Activated CD8-positive, alpha-beta T cell treated with anti-CD3 and anti-CD28 coated beads, Interleukin-2, amount 10 ng/mL, durations not matched to agents 7 days and 5 days (primary cell): ENCODE measurements at places on chromosomes 3 and 15. TPM values are rescaled to one million over a fixed set of nuclear protein-coding genes. Genes with fewer than 3 reads are reported as not detected.
A peak's percentile ranks its signal among the peaks of the same experiment; 100 is the strongest.

Gene C3orf20
- 0.11 TPM for total RNA-seq

DNA sequence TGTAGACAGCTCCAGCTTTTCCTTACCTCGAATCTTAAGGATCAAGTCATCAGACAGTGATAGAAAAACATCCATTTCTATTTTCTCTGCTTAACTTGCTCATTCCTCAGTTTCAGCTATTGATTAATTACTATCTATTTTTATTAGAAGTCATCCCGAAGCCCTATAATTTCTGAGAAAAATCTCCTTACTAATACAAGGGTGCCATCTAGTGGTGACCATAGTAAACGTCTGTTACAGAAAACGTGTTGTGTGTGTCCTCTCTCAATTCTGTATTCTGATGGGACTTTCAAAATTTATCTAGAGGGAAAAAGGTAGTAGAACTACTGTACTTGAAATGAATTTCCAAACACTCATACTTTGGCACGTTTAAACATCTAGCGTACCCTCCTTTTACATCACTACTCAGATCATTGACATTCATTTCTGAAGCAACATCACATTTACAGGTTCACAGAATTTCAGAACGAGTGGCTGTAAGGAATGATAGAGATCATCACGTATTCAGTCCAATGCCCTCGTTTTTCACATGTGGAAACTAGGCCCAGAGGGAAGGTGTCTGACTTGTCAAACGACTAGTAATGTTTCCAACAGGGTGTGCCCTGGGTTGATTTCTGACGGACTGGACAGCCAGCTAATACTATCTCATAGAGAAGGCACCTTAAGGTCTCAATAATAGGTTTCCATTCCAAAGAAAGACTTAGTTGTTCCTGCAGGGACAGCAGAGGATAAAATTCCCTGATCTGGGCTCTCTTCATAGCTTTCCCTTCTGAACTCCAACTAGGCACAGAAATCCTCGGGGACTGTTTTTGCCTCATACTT is 25.6 kb downstream of the HACD2 start:
- DNase-seq = peak; percentile 37

DNA sequence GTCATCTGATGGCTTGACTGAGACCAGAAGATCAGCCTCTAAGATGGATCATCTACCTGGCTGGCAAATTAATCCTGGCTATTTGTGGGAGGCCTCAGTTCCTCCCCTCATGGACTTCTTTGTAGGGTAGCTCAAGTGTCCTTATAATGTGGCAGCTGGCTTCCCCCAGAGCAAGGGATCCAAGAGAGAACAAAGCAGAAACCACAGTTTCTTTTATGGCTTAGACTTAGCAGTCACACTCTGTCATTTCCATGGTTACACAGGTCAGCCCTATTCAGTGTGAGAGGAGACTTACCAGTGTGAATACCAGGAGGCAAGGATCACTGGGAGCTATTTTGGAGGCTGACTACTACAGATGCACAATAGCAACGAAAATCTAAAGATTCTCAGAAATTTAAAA is 15.3 kb upstream of the ARL14 start:
- no peak for DNase-seq

- DNase-seq = no peak
Observed at GRCh38 chr15:34987609-34988026, 469 bp downstream of the ZNF770 start.
